SK-MEL-5 (cell line): ENCODE measurements at places on chromosomes 13 and 19. TPM values are rescaled to one million over a fixed set of nuclear protein-coding genes. Genes with fewer than 3 reads are reported as not detected.
A peak's percentile ranks its signal among the peaks of the same experiment; 100 is the strongest.

- peak; percentile 76 for DNase-seq
These were observed at the start of gene ZNF844 for GRCh38 chr19:12064590-12065538. Gene ZNF844 (plus strand): TSS chr19:12064731. CDS start chr19:12064874, 143 bp downstream.

DNA sequence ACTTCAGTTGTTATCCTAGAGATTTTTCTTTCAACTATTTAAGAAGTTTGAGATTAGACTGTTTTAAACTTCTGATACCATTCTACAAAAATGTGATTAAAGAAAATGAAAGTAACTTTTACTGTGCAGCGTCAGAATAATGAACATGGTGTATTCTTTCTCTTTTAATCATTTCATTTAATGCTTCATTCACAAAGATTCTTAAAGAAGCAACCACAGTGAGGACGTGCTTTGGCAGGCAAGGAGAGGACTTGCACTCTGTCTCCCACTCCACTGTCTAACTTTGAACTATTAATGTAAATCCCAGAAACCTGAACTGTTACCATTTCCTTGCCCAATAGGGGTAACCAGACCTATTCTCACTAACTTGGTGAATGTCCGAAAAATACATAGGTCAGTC, 137.0 kb downstream of the KCNRG start:
- DNase-seq = no peak

DNA sequence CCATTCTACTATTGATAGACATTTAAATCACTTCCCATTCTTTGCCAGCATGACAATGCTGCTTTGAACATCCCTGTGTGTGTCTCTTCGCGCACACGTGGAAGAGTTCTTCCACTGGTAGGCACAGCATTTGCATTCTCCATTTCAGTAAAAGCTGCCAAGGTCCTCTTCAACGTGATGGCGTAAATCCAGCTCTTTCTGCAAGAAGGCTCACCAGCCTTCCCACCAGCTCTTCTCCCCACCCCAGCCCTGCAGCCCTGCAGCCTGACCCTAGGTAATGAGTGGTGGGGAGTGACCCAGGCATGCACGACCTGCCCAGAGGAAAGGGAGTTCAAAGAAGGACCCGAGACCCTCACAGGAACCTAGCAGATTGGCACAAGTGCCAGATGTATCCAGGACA, 31.7 kb upstream of the FFAR2 start:
- DNase-seq = no peak

DNA sequence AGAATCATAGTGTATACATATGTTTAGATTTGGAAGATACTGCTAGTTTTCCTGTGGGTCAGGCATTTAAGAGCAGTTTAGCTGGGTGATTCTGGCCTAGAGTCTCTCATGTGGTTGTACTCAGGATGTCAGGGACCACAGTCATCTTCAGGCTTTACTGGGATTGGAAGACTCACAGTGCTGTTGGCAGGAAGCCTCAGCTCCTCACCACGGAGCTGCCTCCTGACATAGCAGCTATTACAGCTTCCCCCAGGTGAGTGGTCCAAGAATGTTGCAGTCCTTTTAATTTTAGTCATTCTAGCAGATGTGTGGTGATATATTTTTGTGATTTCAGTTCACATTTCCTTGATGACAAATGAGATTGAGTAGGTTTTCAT, 16.9 kb upstream of the GPR18 start:
- no peak for DNase-seq

DNA sequence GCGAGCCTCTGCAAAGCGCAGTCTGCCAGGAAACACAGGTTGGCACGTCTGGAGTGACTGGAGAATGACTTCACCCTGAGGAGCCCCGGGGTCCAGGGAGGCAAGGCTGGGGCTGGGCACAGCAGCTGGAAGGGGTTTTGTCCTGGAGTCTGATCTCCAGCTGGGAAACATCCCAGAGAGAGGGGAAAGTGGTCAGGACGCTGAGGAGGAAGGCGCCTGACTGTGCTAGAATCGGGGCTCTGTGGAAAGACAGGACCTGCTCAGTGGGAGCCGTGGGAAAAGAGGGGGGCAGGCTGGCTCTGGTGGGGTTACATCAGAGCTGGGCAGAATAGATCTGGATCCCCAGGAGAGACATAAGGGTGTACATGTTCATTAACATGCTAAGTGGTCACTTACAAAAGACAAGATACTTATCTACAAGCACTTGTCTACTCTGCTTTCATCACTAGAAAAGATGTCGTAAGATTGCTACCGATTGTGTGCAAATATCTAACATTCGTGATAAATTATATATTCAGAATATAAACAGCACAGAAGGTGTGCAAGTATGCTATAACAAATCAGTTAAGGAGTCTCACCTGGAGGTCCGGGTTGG, 106.6 kb downstream of the COL4A1 start:
- DNase-seq = no peak

Gene MEF2B
- total RNA-seq = not detected in 2 replicates
